Vagina (tissue), 2 donors: ENCODE measurements at places on chromosomes 3 and 15.
A peak's percentile ranks its signal among the peaks of the same experiment; 100 is the strongest.

- no peak for DNase-seq
These were observed 21.5 kb upstream of the USP3 start for GRCh38 chr15:63482874-63483323.

DNA sequence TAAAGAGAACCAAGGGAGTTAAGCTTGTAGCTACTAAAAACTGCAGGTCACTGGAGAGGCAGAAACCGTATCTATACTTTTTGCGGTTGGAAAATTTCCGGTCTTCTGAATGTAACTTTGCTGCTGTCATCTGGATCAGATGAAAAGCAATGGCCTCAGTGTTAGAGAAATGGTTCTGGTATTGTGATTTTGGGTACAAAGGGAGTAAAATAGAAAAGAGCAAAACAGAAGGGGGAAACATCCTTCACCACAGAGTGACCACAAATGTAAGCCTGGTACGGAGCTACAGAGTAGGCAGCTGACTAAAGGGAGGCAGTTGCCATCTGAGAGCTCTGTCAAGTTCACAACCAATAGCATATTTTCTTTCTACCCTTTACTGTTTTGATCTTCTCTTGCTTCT, 5.6 kb downstream of the CD96 start:
- no peak for DNase-seq

DNA sequence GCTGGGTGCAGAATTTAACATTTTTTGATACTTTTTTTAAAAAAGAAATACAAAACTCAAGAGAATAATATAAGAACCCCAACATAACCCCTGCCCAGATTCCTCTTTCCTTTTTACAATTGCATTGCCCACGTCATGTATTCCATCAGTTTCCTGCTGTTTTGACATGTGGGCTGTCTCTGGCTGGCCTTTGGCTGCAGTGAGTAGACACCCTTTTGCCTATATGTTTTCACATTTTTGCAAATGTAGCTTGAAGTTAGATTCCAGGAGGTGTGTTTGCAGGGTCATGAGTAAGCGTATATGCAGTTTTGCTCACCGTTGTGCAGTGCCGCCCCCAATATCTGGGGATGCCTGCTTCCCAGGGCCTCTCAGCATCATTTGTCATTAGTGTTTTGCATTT, 28.0 kb upstream of the ATP10A start:
- no peak for DNase-seq

DNA sequence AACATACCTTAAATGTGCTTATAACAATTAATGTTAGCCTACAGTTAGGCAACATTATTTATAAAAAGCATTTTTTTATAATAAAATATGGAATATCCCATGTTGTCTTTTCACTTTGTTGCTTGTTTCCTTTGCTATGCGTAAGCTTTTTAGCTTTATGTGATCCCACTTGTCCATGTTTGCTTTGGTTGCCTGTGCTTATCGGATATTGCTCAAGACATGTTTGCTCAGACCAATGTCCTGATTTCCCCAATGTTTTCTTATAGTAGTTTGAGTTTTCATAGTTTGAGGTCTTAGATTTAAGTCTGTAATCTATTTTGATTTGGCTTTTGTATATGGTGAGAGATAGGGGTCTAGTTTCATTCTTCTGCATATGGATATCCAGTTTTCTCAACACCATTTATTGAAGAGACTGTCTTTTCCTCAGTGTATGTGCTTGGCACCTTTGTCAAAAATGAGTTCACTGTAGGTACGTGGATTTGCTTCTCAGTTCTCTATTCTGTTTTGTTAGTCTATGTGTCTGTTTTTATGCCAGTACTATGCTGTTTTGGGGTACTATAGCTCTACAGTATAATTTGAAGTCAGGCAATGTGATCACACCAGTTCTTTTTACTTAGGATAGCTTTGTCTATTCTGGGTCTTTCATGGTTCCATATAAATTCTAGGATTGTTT, 592.7 kb upstream of the SEMA6D start:
- DNase-seq: no peak

GRCh38 chr3:31465999-31466398, 66.7 kb upstream of the STT3B start:
- no peak for DNase-seq

DNA sequence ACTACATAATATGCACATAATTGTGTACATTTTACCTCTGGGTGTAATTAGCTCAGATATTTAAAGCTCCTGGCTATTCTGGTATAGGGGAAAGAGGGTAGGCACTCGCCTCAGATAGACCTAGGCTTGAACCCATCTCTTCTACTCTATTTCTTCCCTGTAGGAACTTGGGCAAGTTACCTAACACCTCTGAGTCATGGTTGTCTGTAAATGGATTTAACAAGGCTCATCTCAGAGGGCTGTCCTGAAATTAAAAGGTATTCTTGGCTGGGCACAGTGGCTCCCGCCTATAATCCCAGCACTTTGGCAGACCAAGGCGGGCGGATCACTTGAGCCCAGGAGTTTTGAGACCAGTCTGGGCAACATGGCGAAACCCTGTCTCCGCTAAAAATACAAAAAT, 30.7 kb downstream of the NANOGP8 start:
- DNase-seq: no peak

DNA sequence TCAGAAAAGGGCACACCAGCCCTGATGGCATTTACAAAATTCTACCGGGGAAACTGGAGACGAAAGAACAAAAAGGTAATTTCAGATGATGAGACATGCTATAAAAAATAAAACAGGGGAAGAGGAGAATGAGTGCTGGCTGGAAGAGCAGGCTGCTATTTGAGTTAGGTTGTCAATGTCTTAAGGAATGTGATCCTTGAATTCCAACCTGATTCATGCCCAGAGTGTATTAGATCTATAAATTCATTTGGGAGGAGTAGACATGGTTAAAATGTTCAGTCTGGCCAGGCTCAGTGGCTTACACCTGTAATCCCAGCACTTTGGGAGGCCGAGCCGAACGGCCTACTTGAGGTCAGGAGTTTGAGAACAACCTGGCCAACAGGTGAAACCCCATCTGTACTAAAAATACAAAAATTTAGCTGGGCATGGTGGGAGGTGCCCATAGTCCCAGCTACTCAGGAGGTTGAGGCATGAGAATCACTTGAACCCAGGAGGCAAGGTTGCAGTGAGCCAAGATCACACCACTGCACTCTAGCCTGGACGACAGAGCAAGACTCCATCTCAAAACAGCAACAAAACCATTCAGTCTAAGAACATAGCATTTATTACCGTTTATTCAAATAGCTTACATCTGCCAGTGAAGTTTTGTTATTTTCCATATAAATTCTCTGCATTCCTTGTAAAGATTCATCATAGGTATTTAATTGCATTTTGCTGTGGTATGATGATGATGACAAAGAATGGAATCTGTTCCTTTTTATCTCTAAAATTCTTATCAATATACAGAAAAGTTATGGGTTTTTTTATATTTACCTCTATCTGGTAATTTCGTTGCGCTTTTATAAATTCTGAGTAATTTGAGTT, 126.7 kb upstream of the NR2E3 start:
- peak; percentile 52 for DNase-seq

- DNase-seq: no peak
These were observed 653.6 kb downstream of the NSUN3 start for GRCh38 chr3:94716326-94717018.

DNA sequence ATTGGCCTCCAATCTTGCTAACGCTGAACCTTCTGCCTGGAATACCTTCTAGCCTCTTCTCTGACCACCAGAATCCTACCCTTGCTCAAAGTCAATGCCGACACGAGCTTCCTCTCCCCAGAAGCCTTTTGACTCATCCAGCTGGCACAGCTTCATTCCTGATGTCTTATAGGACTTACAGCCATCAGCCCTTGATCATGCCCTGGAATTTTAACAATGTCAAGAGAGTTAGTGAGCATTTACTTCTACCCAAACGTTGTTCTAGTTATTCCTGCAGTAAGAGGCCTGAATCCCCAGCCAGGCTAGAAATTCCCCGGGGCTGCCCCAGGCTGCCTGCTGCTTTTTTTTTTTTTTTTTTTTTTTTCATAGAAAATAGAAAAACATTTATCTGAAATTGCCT, 3.9 kb downstream of the CYP1A2 start:
- no peak for DNase-seq

DNA sequence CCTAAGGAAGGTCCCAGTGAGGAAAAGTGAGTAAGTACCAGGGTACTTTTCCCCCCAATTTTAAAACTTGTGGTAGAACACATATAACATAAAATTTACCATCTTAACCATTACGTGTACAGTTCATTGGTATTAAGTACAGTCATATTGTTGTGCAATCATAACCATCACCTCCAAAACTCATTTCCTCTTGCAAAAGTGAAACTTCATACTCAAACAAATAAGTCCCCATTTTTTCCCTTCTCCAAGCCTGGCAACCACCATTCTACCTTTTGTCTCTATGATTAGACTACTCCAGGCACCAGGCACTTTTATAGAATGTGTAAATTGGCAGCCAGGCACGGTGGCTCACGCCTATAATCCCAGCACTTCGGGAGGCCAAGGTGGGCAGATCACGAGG, 12.2 kb downstream of the PRC1 start:
- no peak for DNase-seq

DNA sequence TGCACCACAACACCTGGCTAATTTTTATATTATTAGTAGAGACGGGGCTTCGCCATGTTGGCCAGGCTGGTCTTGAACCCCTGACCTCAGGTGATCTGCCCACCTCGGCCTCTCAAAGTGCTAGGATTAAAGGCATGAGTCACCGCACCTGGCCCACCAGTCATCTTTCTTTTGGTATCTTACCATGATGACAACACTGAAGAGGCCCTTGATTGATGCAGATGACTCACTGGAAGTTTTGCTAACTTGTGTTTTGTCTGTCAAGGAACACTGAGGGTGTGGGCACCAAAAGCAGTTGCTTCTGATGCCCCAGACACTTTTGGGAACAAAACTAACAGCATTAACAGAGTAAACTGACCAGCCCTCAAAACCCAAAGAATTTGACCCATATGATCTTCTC, 88.3 kb downstream of the MYO5A start:
- DNase-seq: no peak

GRCh38 chr3:190430906-190431305, 18.8 kb downstream of the TMEM207 start:
- no peak for DNase-seq

GRCh38 chr3:111594205-111594604, 941 bp downstream of the ZBED2 start:
- no peak for DNase-seq

- DNase-seq: no peak
These were observed 52.6 kb downstream of the ERC2 start for GRCh38 chr3:56415652-56416051.

- no peak for DNase-seq
These were observed 20.5 kb downstream of the GALK2 start for GRCh38 chr15:49190586-49190985.

DNA sequence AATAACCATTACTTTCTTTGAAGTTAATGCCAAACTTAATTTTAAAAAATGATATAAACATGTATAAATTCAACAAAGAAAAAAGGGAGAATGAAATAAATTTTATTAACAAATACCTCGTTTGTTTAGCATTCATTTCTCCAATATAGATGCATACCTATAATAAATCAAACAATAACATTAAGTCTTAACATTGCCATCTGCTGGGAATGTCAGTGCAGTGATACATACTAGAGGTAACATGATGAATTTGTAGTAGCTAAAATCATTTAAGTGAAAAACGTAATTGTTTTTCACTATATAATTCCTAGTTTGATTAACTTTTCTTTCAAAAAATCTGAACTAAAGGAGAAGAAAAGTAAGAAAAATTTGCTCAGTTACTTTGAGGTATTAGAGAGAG, 340.2 kb upstream of the CBLB start:
- no peak for DNase-seq

GRCh38 chr3:170056710-170057454, 19.1 kb downstream of the GPR160 start:
- DNase-seq: no peak

DNA sequence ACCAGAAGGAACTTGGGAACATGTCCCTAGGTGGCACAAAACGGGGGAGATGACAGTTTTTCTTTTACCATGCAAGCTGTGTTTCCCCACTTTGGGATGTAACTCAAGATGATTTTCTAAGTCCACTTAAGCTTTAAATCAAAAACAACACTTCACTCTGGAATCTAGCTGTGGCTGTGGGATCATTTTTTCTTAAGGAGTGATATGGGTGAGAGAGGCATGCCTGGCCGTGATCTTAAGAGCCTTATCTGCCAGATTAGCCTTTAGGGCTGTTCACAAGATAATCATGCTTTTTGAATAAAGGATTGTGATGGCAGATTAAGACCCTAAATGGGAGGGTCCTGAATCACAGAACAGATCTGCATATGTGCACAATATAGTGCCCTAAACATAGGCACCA, 384.8 kb upstream of the SEMA6D start:
- no peak for DNase-seq

DNA sequence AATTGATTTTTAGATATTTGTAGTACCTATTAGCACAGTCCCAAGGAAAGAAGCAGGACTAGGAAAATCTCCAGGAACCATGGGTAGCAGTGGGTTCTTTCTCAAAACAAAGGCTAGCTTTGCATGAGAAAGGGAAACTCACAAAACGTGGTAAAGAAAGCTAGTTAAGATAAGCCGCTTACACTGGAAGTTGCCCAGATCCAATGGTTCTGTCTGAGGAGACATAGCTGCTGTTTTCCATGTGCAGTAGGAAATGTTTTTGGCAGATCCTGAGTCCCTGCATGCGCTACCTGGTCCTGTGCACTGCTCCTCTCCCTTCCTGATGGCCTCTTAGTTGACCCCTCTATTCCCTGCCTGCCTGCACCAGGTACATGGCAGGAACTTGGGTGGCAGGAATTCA, 60.4 kb downstream of the TFG start:
- no peak for DNase-seq

- no peak for DNase-seq
These were observed 402.1 kb upstream of the MCTP2 start for GRCh38 chr15:93829115-93829870.

- DNase-seq: no peak
These were observed 2.6 kb downstream of the ATP8B4 start for GRCh38 chr15:50116477-50116876.

GRCh38 chr15:77825546-77825945, 192.8 kb upstream of the LINGO1 start:
- no peak for DNase-seq

GRCh38 chr15:67944010-67944641, 104.3 kb upstream of the RNU6-1 start:
- DNase-seq: no peak

DNA sequence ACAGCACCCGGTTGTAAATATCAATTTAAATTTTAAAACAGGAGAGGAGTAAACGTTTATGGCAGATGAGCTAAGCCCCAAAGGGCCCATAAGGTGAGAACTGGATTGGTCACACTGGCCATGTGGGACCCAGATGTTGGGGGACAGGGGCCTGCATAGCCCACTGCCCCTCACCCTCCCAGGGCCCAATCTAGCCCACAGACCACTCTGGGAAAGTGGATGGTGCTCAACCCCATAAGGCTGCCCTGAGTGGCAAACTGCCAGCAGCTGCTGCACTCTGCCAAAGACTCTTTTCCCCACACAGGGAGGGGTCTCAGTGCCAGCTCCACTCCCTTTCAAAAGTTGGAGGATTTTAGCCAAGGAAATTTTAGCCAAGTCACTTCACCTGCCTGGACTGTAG, 42.5 kb downstream of the CCDC12 start:
- DNase-seq: no peak

- DNase-seq: no peak
These were observed 68.0 kb upstream of the ARL8B start for GRCh38 chr3:5054098-5054497.

GRCh38 chr3:16240229-16241023, 24.3 kb downstream of the DPH3 start:
- no peak for DNase-seq

GRCh38 chr15:28051955-28052633, 47.0 kb downstream of the OCA2 start:
- no peak for DNase-seq

- DNase-seq: no peak
These were observed 528.1 kb downstream of the FOXP1 start for GRCh38 chr3:71055257-71056001.

GRCh38 chr15:78012643-78013077, 64.9 kb downstream of the TBC1D2B start:
- peak; percentile 88 for DNase-seq
